ENCODE measurements at places on chromosomes 3 and 15.

- DNase-seq = no peak
Measured at GRCh38 chr15:69088300-69088965, 72.0 kb upstream of the GLCE start.

- DNase-seq = no peak
Measured at GRCh38 chr3:186099178-186099577, 9.7 kb downstream of the ETV5 start.

GRCh38 chr15:45555934-45556608 lies 31.1 kb upstream of the BLOC1S6 start:
- no peak for DNase-seq

DNA sequence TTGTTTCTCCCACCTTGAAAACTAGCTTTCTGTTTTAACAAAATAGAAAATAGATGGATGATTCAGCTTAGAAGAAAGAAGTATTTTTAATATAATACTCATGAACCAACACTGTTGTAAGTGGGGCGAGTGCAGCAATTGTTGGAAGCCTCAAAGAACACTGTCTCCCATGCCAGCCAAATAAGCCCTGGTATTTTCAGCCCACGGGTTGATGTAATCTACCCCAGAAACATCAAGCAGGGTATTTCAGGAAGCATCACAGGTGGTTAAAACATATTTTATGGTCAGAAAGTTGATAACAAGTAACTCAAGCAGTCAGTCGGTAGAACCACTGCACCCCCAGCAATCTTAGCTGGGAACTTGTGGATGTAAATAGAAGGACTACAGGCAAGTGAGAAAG lies 115.9 kb downstream of the SV2B start:
- DNase-seq = no peak

DNA sequence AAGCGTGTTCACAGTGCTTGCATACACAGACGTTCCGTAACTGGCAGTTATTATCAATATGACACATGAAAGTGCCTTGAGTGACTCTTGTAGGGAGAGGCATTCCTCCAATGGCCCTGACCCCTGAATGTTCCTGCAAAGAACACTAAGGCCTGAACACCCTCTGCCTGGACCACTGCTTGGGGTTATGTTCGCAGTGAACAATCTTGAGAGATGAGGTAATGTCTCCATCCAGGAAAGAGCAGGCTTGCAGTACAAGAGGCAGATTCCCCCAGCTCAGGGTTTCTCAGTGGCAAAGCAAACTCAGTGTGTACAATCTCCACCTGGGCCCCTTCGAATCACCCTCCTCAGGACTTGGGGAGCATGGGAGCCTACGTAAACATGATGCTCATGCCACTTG lies 324.6 kb downstream of the MAGI1 start:
- no peak for DNase-seq

DNA sequence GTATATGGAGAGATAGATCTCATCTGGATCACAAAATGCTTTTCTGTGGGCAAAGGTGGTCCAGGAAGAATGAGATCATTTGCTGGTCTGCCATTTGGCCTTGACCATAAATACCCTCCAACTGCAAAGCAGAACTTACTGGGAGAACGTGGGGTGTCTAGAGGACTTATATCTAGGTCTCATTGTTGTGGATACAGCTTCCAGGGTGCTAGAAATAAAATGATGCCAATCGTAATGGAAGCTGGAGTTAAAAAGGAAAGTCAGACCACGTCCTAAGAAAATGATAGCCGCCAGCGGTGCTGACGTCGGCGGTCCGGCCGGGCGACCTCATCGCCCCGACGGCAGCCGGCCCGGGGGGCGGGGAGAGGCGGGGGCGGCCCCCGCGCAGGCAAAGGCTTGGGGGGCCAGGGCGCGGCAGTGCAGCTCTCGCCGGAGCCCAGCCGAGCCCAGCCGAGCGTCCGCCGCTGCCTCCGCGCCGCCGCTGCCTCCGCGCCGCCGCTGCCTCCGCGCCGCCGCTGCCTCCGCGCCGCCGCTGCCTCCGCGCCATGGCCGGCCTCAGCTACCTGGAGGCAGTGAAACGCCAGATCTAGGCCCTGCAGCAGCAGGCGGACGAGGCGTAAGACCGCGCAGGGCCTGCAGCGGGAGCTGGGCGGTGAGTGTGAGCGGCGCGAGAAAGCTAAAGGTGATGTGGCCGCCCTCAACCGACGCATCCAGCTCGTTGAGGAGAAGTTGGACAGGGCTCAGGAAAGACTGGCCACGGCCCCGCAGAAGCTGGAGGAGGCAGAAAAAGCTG lies 89.5 kb downstream of the EOMES start:
- DNase-seq = peak; percentile 14

DNA sequence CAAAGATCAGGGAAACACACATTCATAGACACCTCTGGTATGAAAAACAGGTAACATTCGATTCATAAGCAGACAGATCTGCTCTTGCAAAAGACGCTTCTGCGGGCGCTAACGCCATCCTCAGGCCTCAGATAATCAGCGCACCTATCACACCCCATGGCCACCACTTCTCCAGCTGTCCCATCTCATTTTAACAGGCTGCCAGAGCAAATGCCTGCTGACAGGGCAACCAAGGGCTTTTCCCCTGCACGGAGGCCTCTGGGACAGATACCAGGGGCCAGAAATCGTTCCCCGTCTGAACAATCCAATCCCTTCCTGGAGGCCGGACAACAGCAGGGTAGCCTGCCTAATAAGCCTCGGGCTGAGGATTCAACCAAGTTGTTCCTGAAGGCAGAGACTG lies 15.2 kb downstream of the ABCC5 start:
- no peak for DNase-seq

- DNase-seq = no peak
Measured at GRCh38 chr15:39304201-39304841, 276.6 kb upstream of the THBS1 start.

DNA sequence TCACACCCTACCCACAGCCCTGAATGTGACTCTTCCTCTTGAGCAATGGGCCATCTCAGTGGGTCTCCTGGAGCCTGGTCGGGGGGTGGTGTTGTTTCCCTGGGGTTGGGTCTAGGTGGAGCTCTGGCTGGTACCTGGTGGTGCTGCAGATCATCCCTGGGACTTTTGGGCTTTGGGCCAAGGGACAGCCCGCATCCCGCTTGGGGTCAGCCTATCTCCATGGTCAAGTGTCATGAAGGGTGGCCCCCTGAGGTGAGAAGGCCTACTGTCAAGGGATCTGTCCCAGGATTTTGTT lies 202.0 kb downstream of the UBE3A start:
- no peak for DNase-seq

GRCh38 chr3:59717679-59718205 lies 667.9 kb upstream of the CFAP20DC start:
- no peak for DNase-seq

- no peak for DNase-seq
Measured at GRCh38 chr3:99761415-99762165, 56.1 kb upstream of the CMSS1 start.

- DNase-seq = no peak
Measured at GRCh38 chr3:173173652-173174051, 32.6 kb upstream of the SPATA16 start.

DNA sequence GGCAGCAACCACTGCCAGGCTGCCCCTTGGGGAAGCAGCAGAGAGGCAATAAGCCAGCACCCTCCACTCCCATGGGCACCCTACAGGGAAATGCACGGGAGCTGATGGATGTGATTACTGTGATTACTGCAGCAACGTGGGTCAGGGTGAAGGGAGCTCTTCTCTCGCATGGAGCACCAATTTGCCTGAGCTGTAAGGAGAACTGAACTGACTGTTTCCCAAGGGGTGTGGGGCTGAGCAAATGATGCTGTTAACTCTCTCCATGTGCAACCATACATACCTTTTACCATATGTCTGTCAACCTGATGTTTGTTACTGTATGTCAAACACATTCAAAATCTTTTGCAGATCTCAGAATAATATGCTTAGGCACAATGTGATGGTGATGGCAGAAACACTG lies 680.6 kb downstream of the SQOR start:
- no peak for DNase-seq

- no peak for DNase-seq
Measured at GRCh38 chr15:94272251-94272898, 41.0 kb downstream of the MCTP2 start.

DNA sequence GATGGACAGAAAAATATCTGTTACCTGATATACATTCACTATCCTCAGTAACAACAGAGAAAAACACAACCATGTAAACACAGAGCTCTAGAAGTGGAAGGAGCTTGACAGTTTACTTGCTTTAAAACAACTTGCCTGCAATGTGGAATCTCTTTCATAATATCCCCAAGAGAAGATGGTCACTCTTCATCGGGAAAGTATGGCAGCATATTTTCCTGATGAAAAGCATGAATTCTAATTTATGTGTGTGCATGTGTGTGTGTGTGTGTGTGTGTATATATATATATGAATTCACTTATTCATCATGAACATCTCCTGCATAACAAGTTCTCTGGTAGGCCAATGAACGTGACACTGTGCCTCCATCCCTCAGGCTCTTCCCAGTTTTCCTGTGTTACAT lies 81.2 kb downstream of the EFL1 start:
- no peak for DNase-seq

DNA sequence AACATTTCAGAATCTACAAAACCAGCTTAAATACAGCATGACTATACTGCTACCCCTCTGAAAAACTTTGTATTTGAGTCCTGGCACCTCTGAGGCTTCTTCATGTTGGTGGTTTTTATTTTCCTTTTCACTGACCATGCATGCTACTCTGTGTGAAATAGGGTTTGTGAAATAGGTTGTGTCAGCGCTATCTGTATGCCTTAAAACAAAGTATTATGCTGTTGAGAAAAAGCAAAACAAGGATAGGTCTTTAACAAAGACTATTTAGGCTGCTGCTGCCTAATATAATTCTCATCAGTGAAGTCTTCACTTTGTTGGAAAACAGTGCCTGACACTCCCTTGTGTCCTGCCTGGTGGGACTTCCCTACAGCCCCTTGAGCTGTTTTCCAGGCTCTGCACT lies 28.7 kb upstream of the TRAK1 start:
- DNase-seq = no peak

- no peak for DNase-seq
Measured at GRCh38 chr3:33167716-33168336, 50.8 kb downstream of the SUSD5 start.

- no peak for DNase-seq
Measured at GRCh38 chr3:57758686-57759085, 2.6 kb downstream of the SLMAP start.

DNA sequence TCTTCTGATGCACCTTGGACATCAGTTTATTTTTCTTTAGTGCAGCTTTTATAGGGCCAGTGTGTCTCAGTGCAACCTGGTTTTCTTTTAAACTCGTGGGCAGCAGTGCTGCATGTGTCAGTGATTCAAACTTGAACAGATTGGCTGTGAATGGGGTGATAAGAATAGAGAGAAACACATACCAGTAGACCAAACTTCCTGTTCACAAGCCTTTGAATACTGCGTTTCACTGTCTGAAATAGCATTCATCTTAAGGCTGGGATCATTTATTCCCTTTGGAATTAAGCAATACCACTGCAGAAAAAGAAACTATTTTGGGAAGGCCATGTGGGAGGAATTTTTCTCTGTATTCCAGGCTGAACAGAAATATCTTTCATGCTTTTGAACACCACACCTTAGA lies 51.7 kb downstream of the PHLDB2 start:
- DNase-seq = no peak

DNA sequence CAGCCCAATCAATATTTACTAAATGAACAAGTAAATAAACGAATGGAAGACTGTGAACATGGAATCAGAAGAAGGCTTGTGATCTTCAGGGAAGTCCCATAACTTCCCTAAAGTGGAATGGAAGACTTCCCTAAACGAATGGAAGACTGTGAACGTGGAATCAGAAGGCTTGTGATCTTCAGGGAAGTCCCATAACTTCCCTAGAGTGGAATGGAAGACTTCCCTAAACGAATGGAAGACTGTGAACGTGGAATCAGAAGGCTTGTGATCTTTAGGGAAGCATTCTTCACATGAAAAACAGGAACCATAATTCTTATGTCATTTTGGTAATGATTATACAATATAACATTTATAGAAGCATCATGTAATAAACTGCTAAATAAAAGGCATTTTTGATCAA lies 38.8 kb downstream of the EOGT start:
- DNase-seq = no peak

GRCh38 chr3:15941958-15942357 lies 144.2 kb upstream of the ANKRD28 start:
- DNase-seq = no peak

- peak; percentile 19 for DNase-seq
Measured at GRCh38 chr3:30188713-30189112, 417.7 kb upstream of the TGFBR2 start.

- no peak for DNase-seq
Measured at GRCh38 chr15:62816342-62817069, 226.0 kb upstream of the TPM1 start.

DNA sequence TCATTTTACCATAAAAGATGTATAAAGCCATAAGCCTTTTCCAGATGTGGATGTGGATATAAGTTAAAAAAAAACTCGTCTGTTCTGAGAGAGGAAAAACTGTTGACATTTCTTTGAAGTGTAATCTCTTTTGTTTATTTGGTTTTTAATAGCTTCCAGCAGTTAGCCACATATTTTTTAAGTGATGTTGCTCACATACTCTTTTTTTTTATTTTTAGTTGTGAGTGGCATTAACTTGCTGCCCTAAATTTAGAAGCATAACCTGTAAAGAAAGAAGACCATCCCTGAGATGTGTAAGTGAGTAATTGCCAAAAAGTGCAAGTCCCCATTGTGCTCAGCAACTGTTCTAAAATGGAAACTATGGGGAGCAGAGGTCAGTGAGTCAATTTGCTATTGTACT lies 415.9 kb upstream of the MDFIC2 start:
- DNase-seq = no peak

DNA sequence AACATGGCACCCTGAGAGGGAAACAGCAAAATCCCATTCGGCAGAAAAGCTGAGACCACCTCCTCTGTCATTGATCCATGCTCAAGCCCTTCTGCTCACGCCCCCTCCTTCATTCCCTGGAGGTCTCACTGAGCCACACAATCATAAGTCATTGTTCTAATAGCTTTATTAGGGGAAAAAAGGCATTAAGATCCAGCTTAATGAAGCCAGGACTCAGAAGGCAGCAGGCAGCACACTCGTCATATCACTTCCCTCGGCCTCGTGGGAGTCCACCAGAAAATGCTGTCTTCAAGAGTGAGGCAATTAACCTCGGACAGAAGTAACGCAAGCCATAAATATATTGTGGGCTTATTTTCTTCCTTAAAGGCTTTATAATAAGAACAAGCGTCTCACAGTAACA lies 153.9 kb upstream of the PPP2R3A start:
- DNase-seq = no peak

- no peak for DNase-seq
Measured at GRCh38 chr3:45890405-45890804, 4.1 kb downstream of the CCR9 start.

GRCh38 chr3:130854208-130854864 lies 39.5 kb upstream of the ATP2C1 start:
- DNase-seq = no peak

- no peak for DNase-seq
Measured at GRCh38 chr3:74435631-74436030, 178.8 kb downstream of the CNTN3 start.

DNA sequence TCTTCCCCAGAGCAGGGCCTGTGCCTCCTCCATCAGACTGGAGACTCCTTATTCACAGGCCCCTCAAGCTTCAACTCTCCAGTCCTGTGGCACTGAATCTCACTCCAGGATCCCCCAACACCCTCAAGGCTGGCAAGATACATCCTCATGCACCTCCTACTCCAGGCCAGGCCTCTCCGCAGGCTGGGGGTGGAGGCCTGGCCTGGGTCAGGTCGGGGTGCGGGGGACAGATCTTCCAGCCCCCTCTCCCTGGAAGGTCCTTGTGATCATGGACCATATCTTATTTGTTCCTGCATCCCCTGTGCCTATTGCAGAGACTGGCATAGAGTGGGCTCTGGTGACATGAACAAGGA lies 147.3 kb downstream of the SMAD6 start:
- no peak for DNase-seq

Data from T1000 (cell line).